ENCODE measurements at places on chromosomes 12 and 14. TPM values are rescaled to one million over a fixed set of nuclear protein-coding genes. Genes with fewer than 3 reads are reported as not detected.

DNA sequence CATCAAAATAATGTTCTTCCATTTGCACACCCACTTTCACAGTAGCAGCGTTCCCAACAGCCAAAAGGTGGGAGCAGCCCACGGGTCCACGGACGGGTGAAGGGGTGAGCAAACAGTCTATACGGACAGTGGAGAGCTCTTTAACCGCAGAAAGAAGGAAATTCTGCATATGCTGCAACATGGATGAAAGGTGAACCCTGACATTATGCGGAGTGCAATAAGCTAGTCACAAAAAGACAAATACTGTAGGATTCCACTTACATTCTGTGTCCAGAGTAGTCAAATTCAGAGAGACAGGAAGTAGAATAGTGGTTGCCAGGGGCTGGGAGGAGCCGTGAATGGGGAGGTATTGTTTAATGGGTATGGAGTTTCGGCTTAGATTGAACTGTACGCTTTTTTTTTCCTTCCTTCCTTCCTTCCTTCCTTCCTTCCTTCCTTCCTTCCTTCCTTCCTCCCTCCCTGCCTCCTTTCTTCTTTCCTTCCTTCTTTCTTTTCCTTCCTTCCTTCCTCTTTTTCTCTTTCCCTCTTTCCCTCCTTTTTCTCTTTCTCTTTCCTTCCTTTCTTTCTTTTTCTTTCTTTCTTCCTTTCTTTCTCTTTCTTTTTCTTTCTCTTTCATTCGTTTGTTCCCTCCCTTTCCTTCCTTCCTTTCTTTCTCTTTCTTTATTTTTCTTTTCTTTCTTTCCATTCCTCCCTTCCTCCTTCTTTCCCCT is 15.8 kb upstream of the ANKRD9 start:
- no peaks in the 10 kb centered on the region for H3K36me3 ChIP-seq
- no peaks in the 10 kb centered on the region for H3K27me3 ChIP-seq
- DNase-seq, result no peak
- H3K27ac ChIP-seq, result peak overlapping the region; percentile 79
- peaks cover 18% of the 10 kb centered on the region for H3K4me1 ChIP-seq

DNA sequence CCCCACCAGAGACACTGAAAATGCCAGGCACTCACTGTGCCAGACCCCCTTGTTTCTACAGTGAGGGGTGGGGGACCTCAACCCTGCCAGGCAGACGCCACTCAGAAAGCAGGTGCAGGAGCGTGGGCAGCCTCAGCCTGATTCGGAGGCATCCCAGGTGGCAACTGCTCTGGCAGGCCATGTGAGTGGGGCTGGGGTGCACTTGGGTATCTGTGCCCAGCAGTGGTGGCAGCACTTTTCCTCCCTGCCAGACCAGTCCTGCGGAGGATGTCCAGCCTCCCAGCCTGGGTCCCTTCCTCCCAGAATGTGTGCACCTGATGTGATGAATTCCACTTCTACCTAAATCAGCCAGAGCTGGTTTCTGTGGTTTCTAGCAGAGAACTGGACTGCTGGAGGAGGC is 13.4 kb upstream of the TTC7B start:
- DNase-seq, result no peak
- no peaks in the 10 kb centered on the region for H3K36me3 ChIP-seq
- H3K27me3 ChIP-seq, result peaks cover 4% of the 10 kb centered on the region
- H3K4me3 ChIP-seq, result no peak overlapping the region
- H3K27ac ChIP-seq, result no peak overlapping the region

DNA sequence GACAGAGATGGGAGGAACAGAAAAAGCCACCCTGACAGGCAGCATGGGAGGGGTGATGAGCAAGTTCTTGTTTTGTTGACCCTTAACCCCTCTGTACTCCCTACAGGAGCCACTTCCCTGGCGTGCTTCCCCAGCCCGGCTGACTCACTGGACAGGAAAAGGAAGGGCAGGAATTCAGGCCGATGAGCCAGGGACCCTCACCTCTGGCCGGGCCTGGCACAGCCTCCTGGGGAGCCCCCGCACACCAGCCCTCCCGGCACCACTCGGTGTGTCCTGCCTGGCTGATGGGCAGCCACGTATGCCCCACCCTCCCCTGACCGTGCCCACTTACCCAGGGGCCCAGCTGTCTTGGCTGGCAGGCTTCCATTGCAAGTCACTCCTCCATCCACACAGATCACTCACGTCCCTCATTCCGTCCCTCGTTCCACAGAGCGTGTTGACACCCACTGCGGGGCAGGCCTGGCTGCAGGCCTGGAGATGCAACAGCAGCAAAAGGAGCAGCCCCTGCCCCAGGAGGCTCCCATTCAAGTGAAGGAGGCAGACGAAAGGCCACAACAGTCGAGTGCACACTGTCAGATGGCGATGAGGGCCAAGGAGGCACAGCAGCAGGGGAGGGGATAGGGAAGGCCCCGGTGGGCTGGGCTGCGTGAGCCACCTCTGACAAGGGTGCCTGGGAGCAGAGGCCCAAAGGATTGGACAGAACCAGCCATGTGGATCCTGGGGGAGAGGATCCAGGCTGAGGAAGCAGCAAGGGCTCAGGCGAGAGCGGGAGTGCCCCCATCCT is 19.7 kb upstream of the CD9 start:
- H3K4me3 ChIP-seq, result no peak overlapping the region
- H3K4me1 ChIP-seq, result peaks cover 3% of the 10 kb centered on the region
- no peak for DNase-seq
- no peaks in the 10 kb centered on the region for H3K36me3 ChIP-seq
- H3K27ac ChIP-seq, result no peak overlapping the region

DNA sequence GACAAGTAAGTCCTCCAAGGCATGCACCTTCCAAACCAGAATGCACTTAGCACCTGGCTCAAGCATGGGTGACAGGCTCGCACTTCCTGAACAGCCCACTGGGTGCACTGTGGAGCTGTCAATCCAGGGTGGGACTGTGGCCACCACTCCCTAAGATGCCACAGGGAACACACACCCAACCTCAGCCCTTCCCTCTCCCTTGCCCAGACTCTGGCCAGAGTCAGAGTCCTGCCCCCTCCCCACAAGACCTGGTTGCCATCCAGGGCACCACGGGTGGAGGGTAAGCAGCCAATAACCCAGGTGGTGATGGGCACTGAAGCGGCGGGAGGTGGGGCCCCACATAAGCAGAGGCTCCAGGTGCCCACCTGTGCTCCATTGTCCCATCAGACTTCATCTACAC is 160.6 kb downstream of the MYRFL start:
- H3K4me3 ChIP-seq, result no peak overlapping the region
- H3K27me3 ChIP-seq, result no peaks in the 10 kb centered on the region
- H3K4me1 ChIP-seq, result no peaks in the 10 kb centered on the region
- H3K36me3 ChIP-seq, result no peaks in the 10 kb centered on the region
- DNase-seq, result no peak

DNA sequence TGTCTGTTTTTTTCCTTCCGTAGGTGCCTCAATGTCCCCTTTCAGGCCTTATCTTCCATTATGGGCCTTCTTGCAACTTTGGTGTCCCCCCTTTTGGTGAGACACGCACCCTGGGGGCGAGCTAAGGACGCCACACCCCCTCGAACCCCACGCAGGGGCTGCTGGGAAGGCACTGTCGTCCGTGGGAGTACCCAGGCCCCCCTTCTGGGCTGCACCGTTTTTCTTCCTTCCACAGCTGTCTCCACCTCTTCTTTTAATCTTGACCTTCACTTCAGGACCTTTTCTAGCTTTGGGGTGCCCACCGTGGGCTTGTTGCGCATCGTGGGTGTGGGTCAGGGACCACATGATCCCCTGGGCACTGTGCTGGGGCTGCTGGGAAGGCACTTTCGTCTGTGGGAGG is 271.8 kb downstream of the ALG10 start:
- no peaks in the 10 kb centered on the region for H3K36me3 ChIP-seq
- no peaks in the 10 kb centered on the region for H3K27me3 ChIP-seq
- no peak overlapping the region for H3K4me3 ChIP-seq
- no peaks in the 10 kb centered on the region for H3K4me1 ChIP-seq
- DNase-seq, result no peak
- H3K27ac ChIP-seq, result no peak overlapping the region

DNA sequence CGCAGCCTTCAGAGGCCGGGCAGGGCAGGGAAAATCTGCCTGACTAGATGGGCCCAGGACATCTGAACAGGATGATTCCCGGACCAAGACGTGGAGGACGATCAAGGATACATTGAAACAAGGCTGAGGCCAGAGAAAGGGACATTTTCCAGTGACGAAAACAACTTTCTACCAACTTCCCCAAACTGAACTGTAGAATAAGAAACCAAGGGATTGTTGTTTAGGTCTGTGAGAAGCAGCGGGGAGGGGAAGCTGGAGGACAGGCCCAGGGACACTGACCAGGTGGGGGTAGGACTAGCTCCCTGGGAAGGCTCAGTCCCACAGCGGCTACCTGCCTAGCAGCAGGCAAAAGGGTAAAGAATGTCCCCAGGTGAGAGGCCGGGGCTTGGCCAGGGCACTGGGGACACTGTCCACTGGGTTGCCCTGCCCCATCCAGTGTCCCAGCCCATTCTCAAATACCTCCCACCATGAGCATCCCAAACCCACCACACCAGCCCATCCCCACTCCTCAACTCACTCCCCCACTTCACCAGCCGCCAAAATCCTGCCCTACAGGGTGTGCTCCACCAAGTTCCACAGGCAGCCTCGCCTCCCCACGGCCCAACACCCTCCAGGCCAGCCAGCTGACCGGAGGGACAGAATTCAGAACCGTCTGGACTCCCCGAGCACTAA is 995 bp downstream of the TNFRSF1A start:
- no peak overlapping the region for H3K27ac ChIP-seq
- H3K27me3 ChIP-seq, result no peaks in the 10 kb centered on the region
- no peak overlapping the region for H3K4me3 ChIP-seq
- DNase-seq, result no peak
- peaks cover 28% of the 10 kb centered on the region for H3K4me1 ChIP-seq

GRCh38 chr12:124501112-124501561 is 66.3 kb downstream of the NCOR2 start:
- peak overlapping the region; percentile 57 for H3K27ac ChIP-seq
- peaks cover 76% of the 10 kb centered on the region for H3K4me1 ChIP-seq
- peaks cover 9% of the 10 kb centered on the region for H3K36me3 ChIP-seq
- DNase-seq, result no peak

DNA sequence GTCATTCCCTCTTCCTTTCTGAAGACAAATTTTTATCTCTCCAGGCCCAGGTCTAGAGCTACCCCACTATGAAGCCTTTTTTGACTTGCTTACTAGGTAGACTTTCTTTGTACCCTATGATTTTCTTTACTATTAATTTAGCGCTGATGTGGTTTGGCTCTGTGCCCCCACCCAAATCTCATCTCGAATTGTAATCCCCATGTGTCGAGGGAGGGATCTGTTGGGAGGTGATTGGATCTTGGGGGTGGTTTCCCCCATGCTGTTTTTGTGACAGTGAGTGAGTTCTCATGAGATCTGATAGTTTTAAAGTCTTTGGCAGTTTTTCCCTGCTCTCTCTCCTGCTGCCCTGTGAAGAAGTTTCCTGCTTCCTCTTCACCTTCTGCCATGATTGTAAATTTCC is 118.1 kb downstream of the SLC38A1 start:
- DNase-seq, result no peak
- no peak overlapping the region for H3K27ac ChIP-seq
- peaks cover 23% of the 10 kb centered on the region for H3K4me1 ChIP-seq
- H3K36me3 ChIP-seq, result no peaks in the 10 kb centered on the region
- H3K27me3 ChIP-seq, result no peaks in the 10 kb centered on the region
- H3K4me3 ChIP-seq, result no peak overlapping the region

DNA sequence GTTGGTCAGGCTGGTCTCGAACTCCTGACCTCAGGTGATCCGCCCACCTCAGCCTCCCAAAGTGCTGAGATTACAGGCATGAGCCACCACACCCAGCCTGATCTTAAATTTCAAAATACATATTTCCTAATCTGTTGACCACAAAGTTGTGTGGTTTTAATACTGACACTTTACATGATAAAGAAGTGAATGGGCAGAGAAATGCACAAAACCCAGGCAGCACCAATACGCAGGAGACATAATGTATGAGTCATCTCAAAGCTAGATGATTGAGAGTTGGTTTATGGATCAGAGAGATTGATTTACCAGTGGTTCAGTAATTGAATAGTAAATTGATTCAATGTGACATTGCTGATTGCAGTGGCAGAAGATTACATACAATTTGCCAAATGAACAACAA is 19.2 kb upstream of the PPP2R5E start:
- H3K27ac ChIP-seq, result no peak overlapping the region
- no peak for DNase-seq
- no peak overlapping the region for H3K4me3 ChIP-seq

DNA sequence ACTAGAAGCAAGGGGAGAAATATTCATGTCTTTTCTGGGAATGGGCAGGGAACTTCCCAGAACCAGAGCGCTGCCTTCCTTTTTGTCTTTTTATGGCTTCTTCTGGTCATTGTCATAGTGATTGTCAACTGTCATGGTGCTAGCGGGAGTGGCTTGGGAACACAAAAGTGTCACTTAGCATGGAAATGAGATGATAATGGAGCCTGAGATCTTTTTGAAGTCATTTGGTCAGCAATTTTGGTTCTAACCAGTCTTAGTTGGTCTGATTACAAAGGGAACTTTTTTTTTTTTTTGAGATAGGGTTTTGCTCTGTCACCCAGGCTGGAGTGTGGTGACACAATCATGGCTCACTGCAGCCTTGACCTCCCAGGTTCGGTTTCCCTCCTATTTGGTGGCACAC is 62.7 kb upstream of the RPH3A start:
- no peaks in the 10 kb centered on the region for H3K36me3 ChIP-seq
- no peaks in the 10 kb centered on the region for H3K27me3 ChIP-seq
- H3K4me1 ChIP-seq, result no peaks in the 10 kb centered on the region
- no peak overlapping the region for H3K4me3 ChIP-seq

- no peak for DNase-seq
- peaks cover 36% of the 10 kb centered on the region for H3K36me3 ChIP-seq
- no peaks in the 10 kb centered on the region for H3K27me3 ChIP-seq
- H3K27ac ChIP-seq, result no peak overlapping the region
Observed at GRCh38 chr12:22536346-22536945, 7.9 kb downstream of the C2CD5 start.

GRCh38 chr14:24857277-24857676 is 192.7 kb downstream of the STXBP6 start:
- no peak overlapping the region for H3K27ac ChIP-seq
- H3K4me3 ChIP-seq, result no peak overlapping the region
- H3K36me3 ChIP-seq, result peaks cover 3% of the 10 kb centered on the region
- H3K27me3 ChIP-seq, result no peaks in the 10 kb centered on the region
- no peak for DNase-seq

DNA sequence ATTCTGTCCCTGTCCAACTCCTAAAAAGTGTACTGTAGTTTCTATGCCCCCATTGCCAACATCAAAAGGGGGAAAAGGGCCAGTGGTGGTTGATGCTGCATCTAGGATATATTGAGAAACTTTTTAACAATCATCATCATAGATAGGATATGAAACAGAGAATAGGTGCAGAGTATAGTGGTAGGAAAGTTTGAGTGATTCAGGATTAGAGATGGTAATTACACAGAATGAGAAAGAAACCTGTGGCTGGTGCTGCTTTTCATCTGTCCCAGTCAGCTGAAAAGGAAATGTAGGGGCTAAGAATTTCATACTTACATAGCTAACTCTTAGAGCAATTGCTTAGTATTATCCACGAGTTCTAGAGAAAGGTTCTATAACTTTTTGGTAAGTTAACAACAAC is 67.6 kb downstream of the GTF2A1 start:
- H3K4me1 ChIP-seq, result no peaks in the 10 kb centered on the region
- no peak overlapping the region for H3K4me3 ChIP-seq
- peaks cover 10% of the 10 kb centered on the region for H3K27me3 ChIP-seq
- no peaks in the 10 kb centered on the region for H3K36me3 ChIP-seq
- DNase-seq, result no peak

Gene TMEM121
- total RNA-seq, result 3.6 TPM

Gene GRIN2B
- not detected for total RNA-seq

Gene DUSP16
- total RNA-seq, result 10.3 TPM

Gene SLC25A21
- 1.2 TPM for total RNA-seq

Gene SLC39A2
- total RNA-seq, result 0.60 TPM

Gene CMA1
- total RNA-seq, result not detected

Gene KIF21A
- total RNA-seq, result 3.8 TPM

Gene SLC5A8
- not detected for total RNA-seq

Gene GPR137C
- total RNA-seq, result 2.2 TPM

Gene SIRT4
- total RNA-seq, result 0.97 TPM

Gene WDHD1
- 8.0 TPM for total RNA-seq

Gene MTHFD1
- total RNA-seq, result 79.3 TPM

Gene SLCO1B1
- total RNA-seq, result not detected

Gene STXBP6
- total RNA-seq, result 7.0 TPM
